Bone marrow (tissue), 2 donors: ENCODE measurements at places on chromosomes 5 and 9.

DNA sequence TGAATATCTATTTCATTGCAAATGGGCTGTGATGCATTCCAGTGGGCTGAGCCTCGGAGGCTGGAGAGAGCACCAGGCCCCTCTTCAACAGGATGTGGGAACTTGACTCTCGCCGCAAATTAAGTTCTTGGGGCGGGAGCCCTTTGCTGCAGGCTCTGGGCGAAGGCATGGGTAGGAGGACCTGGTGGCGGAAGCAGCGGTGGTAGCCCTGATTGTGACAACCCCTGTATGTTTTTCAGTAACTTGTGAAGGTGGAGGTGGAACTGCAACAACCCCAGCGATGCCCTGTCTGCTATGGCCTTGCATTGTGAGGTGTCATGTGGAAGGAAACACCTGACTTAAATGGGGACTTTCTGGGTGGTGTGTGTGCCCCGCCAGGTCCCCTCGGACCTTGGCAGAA, 9.4 kb downstream of the FYB1 start:
- DNase-seq, result peak; percentile 55

DNA sequence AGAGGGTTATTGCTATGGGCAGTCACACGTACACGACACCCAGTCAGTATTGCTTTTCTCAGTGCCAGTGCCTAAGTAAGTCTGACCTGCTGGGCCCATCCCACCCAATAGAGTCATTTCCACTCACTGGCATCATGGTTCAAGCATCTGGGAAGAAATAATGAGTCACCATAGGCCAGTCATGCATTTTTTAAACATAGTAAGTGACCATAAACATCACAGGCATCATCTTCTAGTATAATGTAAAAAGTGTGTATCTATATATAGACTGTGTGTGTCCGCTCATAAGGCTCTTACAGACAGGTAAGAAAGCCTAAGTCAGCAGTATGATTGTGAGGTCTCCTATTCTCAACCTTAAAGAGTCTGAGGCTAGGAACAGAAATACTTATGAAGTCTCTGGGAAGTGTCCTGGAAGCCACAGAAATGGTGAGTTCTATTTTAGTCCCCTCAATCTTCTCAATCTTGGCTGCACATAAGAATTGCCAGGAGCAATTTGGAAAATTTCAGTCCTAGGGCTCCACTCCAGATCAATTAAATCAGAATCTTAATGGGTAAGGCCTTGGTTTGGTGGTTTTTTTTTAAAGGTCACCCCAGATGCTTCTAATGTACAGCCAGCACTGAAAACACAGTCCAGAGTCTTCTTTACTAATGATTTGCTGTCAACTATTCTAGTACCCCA, 65.2 kb downstream of the ZNF366 start:
- DNase-seq, result no peak

DNA sequence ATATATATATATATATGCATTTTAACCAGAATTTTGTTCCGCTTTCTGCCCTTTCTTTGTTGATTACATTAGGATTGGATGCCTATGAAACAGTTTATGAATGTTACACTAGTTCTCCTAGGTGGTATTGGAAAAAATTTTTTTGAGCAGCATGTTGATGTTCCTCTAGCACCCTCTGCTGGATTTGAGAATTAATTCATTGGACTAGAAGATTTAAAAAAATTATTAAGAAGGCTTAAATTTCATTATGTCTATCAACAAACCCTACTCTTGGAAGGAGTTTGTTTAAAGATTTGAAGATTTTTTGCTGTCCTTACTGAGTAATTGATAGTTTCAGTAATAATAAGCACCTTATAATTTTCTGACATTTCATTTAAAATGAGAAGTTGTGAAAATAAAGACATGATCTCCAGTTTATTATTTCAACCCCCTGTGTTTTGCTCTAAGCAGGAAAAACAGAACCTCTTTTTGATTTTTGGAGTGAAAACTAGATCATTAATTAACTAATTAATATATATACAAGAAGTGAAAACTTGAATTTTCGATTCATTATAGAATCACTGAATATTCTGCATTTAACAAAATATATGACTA, 89.6 kb downstream of the CCDC171 start:
- DNase-seq, result peak; percentile 21

GRCh38 chr5:42898760-42899159, 87.1 kb upstream of the SELENOP start:
- no peak for DNase-seq

GRCh38 chr5:140054086-140054689, 11.1 kb upstream of the NRG2 start:
- DNase-seq, result no peak

DNA sequence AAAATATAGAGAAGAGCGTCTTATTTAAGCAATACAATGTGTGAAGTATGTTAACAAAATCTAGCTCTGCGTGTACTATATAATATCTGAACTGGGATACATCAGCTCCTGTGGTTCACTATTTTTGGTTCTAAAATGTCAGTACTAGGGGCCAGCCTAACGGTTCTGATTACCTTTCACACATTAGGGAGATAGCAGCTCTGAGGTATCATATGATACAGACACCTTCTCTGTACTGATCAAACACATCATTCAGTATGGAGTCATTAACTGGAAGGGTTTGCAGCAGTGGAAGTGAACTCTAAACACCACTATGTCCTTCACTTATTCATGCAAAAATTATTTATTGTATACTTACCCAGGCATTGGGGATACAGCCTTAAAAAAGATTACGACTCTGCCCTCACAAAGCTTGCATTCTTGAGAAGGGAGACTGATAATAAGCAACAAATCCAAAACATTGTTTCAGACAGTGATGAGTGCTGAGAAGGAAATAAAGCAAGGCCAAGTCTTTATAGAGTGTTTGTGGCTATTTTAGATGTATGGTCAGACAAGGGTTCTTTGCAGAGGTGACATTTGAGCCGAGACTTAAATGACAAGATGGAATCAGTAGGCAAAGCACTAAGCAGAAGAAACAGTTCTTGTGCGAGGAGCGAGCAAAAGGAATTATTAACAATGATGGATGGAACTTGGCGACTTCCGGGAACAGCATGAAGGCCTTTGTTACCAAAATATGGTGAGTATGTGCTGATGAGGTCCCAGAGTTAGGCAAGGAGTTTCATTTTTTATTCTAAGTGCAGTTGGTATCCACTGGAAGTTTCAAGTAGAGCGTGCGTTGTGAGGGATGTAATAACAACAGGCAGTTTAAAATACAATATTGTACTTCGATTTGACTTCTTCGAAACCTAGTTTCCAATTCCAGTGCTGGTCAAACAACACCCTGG, 1.8 kb upstream of the LNPEP start:
- no peak for DNase-seq

- DNase-seq, result no peak
Measured at GRCh38 chr9:98381311-98382103, 126.1 kb upstream of the TBC1D2 start.

DNA sequence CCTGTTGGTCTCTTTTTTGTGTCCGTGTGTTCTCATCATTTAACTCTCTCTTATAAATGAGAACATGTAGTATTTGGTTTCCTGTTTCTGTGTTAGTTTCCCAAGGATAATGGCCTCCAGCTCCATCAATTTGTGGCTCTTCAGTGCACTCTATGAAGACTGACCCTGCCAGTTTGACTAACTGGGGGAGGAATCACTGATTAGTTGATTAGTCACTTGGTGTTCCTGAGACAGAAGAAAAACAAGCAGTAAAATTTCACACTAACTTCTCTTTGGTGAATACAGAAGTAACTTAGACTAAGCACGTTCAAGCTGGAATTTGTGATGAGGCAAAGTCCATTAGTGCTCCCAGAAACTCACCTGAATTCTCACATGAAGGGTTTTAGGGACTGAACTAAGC, 495.8 kb upstream of the RORB start:
- no peak for DNase-seq

DNA sequence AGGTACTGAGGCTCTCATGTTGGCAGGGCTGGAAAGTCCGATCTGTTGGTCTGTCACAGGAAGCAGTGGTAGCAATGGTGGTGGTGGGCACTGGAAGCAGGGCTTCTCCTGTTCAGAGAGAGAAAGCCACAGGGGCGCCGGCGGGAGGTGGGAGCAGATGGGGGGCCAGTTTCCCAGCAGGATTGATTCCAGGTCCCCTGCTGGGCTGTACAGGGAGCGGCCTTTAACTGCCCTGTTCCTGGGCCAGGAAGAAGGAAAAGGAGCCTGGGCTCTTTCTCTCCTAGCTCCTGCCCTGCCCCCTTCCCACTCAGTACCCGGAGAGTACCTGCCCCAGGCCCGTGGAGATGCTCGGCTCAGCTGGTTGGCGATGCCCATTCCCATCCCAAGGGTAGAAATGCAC, 2.6 kb upstream of the DAB2IP start:
- no peak for DNase-seq

GRCh38 chr9:19683715-19684114, 105.1 kb downstream of the SLC24A2 start:
- DNase-seq, result no peak

GRCh38 chr9:77876091-77876490, 155.5 kb downstream of the GNAQ start:
- no peak for DNase-seq

- no peak for DNase-seq
Measured at GRCh38 chr5:14134083-14134482, 9.1 kb upstream of the TRIO start.

DNA sequence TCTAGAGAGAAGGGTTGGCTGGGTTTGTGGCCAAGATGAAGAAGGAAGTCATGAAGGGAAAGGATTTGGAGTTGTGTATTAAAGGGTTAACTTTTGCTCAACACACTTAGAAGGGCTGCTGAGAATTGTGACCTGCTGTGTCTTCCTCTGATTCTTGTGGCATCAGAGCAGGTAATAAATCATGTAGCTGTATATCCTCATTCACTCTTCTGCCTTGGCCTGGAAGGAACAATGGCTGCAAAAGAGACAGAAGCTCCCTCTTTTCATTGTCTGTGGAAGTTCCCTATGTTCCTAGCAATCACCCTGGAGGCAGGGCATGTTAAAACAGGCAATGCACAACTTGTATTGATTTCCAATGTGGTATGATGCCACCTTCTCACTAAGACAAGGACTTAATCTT, 159.1 kb downstream of the LRRC70 start:
- DNase-seq, result no peak

DNA sequence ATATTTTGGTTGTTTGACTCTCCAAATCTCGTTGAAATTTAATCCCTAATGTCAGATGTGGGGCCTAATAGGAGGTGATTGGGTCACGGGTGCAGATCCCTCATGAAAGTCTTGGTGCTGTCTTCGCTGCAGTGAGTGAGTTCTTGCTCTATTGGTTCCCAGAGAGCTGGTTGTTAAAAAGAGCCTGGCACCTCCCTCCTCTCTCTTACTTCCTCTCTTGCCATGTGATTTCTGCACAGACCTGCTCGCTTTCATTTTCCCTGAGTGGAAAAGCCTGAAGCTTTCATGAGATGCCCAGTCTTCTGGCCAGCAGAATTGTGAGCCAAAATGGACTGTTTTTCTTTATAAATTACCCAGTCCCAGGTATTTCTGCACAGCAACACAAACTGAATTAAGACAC, 221.6 kb downstream of the MAT2B start:
- DNase-seq, result no peak

DNA sequence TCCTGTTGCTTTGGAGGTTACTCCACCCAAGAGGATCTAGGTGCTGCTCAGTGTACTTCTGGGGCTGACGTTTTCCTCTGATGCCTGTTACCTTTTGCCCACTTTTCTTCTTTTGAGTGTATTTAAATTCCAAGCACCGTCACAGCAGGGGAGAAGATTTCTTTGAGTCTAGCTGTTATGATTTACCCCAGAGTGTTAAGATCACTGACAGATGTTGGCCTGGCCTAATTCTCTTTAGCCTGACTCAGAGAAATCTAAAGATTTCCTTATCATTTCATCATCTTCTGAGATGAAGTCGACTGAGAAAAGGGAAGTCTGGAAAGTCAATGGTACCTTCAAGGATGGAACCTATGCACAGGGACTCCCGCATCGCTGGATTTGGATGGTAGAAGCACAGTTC, 191.5 kb downstream of the FBXL7 start:
- no peak for DNase-seq
